ENCODE measurements at places on chromosomes 1 and 21. TPM values are rescaled to one million over a fixed set of nuclear protein-coding genes. Genes with fewer than 3 reads are reported as not detected.

DNA sequence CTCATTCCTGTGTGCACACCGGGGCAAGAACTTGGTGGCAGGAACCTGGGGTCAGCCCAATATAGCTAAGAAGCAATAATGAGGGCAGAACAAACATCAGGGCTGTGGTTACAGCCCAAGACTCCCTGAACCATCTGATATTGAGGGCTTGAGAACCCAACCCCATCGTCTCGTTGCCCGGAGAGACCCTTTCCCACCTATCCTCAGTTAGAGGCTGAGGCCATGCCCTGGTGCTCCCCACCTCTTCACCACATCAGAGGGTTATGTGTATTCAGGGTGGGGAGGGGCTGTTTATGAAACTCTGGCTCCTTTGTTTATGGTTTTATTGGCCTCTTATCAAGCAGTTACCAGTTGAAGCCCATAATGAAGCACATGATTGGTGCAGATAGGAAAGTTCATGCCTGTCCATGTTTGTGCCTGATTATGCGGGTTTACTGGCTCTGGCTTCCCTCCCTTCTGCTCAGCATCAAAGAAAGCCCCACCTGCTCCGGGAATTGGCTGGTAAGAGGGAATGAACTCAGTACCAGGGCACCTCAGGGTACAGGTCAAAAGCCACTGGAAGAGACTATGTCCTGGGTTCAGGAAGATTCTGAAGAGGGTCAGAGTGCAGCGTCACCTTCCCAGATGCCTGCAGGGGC is 14.5 kb downstream of the NUAK2 start:
- no peaks in the 10 kb centered on the region for H3K36me3 ChIP-seq
- H3K27ac ChIP-seq: no peak overlapping the region
- H3K4me3 ChIP-seq: no peak overlapping the region
- DNase-seq: no peak
- no peaks in the 10 kb centered on the region for H3K27me3 ChIP-seq

GRCh38 chr1:180183426-180183825 is 28.8 kb downstream of the QSOX1 start:
- H3K36me3 ChIP-seq: peaks cover 27% of the 10 kb centered on the region
- DNase-seq: no peak

DNA sequence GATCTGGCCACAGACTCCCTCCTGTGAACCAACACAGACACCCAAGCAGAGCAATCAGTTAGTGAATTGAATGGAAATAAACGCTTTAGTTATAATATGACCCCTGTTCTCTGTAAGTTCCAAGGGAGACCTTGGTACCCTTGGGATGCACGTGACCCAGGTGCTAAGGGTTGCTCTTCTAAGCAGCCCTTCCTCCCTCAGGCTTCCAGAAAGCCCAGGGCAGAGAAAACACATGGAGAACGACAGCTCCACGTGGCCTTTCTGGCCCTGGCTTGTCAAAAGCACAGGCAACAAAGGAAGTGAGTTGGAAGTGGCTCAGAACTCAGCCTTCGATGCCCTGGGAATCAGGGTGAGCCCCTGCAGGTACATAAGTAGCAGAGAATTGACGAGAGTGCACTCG is 57.4 kb downstream of the LACTBL1 start:
- no peaks in the 10 kb centered on the region for H3K27me3 ChIP-seq
- no peaks in the 10 kb centered on the region for H3K36me3 ChIP-seq
- H3K4me3 ChIP-seq: no peak overlapping the region
- no peak for DNase-seq

DNA sequence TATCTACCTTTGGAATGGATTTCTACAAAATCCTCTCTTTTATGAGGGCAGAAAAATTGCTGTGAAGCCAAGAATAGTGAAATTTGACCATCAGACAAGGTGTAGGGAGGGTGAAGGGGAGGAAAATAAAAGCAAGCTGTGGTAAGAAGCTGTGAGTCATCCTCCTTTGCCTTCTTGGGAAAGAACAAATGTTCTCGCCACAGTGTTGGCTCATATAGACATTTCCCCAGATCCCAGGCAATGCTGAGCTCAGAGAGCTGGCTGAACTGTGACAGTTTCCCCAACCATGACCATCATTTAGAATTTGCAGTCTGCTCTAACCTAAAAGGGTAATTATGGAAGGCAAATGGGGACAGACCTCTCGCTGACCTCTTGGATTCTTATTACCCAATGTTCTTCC is 235.4 kb downstream of the PBX1 start:
- peaks cover 43% of the 10 kb centered on the region for H3K4me1 ChIP-seq
- H3K36me3 ChIP-seq: no peaks in the 10 kb centered on the region
- DNase-seq: no peak
- peak overlapping the region; percentile 67 for H3K27ac ChIP-seq

- H3K4me1 ChIP-seq: no peaks in the 10 kb centered on the region
- DNase-seq: no peak
- H3K36me3 ChIP-seq: no peaks in the 10 kb centered on the region
- H3K4me3 ChIP-seq: no peak overlapping the region
- H3K27ac ChIP-seq: no peak overlapping the region
Measured at GRCh38 chr1:54810153-54810942, 9.2 kb upstream of the TTC22 start.

DNA sequence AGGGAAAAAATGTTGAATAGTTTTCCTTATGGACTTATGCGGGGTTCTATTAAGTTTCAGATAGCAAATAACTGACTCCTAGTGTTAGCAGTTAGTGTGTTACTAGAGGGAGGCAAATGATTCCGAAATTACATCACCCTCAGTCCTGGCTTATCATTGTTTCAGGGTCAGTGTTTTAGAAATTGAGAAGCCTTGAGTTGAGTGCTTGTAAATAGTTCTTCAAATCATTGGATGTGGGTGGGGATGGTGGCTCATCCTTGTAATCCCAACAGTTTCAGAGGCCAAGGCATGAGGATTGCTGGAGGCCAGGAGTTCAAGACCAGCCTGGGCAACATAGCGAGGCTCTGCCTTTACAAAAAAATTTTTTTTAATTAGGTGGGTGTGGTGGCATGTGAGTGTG is 21.3 kb downstream of the SOAT1 start:
- H3K4me3 ChIP-seq: no peak overlapping the region
- no peaks in the 10 kb centered on the region for H3K36me3 ChIP-seq
- no peak overlapping the region for H3K27ac ChIP-seq
- DNase-seq: no peak

- no peaks in the 10 kb centered on the region for H3K4me1 ChIP-seq
- peaks cover 74% of the 10 kb centered on the region for H3K36me3 ChIP-seq
- DNase-seq: no peak
- no peak overlapping the region for H3K4me3 ChIP-seq
- H3K27me3 ChIP-seq: no peaks in the 10 kb centered on the region
Measured at GRCh38 chr1:203703586-203703985, 61.4 kb upstream of the LAX1 start.

DNA sequence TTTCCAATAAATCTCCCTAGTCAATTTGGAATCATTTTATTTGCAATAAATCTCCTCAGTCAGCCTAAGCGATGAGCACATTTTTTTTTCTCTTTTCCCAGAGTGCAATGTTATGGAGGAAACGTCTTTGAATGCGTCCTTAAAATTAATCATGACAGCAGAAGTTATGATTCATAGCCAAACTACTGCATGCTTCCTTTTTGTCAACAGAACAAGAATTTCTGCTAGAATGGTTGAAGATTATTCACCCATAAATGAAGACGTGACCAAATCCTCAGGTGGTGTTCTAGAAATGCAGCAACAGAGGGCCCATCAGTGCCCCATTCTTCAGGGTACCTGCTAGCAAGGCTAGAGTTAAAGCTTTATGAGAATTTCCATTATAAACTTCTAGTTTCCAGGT is 407.9 kb upstream of the PKN2 start:
- H3K4me1 ChIP-seq: no peaks in the 10 kb centered on the region
- H3K4me3 ChIP-seq: no peak overlapping the region
- H3K27me3 ChIP-seq: no peaks in the 10 kb centered on the region
- no peaks in the 10 kb centered on the region for H3K36me3 ChIP-seq
- H3K27ac ChIP-seq: no peak overlapping the region

DNA sequence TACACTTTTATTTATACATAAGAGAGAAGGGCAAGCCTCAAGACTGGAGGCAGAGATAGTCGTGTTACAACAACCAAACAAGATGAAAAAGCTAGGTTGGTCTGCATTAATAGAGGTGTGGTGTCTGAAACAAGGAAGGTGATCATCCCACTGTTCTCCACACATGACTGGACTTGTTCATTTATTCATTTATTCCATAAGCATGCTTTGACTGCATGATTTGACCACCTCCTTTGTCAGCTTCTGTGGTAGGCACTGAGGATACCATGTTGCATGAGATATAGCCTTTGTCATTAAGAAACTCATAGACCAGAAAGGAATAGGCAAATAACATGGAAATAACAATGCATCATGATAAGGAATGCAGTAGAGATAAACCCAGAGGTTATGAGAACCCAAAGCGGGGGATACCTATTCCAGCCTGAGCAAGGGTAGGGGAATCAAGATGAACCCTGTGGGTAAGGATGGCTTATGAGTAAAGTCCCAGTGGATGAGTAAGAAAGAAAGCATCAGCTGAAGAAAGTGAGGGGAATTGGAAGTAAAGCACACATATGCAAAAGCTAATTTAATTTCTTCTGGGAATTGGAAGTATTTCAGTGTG is 173.7 kb upstream of the FGGY start:
- H3K4me3 ChIP-seq: no peak overlapping the region
- no peak for DNase-seq
- H3K4me1 ChIP-seq: peaks cover 3% of the 10 kb centered on the region
- no peaks in the 10 kb centered on the region for H3K27me3 ChIP-seq
- H3K36me3 ChIP-seq: no peaks in the 10 kb centered on the region

DNA sequence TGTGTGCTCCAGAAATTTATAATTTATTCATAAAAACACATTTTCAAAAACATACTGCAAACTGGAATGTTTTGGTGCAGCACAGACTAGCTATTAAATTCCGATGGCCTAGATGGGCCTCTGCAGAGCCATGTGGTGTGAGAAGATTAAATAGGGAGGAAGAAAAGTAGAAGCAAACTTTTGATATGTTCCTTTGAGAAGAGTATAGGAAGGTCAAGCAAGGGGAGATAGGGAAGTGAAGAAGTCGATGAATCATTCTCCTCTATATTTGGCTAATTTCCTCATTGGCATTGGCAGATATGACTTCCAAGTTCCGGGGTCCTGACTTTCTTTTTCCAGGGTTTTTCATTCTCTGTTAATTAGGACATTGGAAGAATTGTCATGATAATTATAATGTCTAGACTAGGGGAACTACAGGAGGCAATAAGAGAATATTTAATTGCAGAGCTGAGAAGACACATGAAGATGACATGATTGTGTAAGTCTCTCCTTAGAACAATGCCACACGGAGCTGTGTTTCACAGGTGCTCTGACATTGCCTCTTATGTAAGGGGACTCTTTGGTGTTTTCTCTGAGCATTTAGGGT is 19.3 kb upstream of the ZNF326 start:
- H3K4me3 ChIP-seq: no peak overlapping the region
- H3K4me1 ChIP-seq: no peaks in the 10 kb centered on the region
- no peak overlapping the region for H3K27ac ChIP-seq
- no peaks in the 10 kb centered on the region for H3K36me3 ChIP-seq
- H3K27me3 ChIP-seq: no peaks in the 10 kb centered on the region

DNA sequence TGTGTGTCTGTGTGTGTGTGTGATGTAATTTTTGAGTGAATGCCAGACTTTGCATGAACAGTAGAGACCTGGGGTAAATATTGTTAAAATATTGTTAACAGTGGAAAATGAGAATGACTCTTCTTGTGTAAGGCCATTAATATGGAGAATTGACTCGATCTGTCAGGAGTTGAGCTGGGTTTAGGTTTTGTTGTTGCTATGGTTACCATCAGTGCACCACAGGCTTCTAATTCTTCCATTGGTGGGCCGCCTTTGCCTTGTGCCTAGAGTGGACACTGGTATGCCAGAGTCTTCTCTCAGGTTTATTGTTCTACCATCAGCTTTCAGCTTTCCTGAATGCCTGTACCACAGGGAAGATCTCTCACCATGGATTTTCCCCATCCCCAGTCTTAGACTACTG is 10.0 kb upstream of the NHLH2 start:
- no peak overlapping the region for H3K4me3 ChIP-seq
- no peaks in the 10 kb centered on the region for H3K36me3 ChIP-seq

GRCh38 chr1:210412240-210412639 is 83.5 kb downstream of the HHAT start:
- H3K4me3 ChIP-seq: no peak overlapping the region
- DNase-seq: no peak
- H3K27me3 ChIP-seq: no peaks in the 10 kb centered on the region
- no peaks in the 10 kb centered on the region for H3K4me1 ChIP-seq
- no peak overlapping the region for H3K27ac ChIP-seq

DNA sequence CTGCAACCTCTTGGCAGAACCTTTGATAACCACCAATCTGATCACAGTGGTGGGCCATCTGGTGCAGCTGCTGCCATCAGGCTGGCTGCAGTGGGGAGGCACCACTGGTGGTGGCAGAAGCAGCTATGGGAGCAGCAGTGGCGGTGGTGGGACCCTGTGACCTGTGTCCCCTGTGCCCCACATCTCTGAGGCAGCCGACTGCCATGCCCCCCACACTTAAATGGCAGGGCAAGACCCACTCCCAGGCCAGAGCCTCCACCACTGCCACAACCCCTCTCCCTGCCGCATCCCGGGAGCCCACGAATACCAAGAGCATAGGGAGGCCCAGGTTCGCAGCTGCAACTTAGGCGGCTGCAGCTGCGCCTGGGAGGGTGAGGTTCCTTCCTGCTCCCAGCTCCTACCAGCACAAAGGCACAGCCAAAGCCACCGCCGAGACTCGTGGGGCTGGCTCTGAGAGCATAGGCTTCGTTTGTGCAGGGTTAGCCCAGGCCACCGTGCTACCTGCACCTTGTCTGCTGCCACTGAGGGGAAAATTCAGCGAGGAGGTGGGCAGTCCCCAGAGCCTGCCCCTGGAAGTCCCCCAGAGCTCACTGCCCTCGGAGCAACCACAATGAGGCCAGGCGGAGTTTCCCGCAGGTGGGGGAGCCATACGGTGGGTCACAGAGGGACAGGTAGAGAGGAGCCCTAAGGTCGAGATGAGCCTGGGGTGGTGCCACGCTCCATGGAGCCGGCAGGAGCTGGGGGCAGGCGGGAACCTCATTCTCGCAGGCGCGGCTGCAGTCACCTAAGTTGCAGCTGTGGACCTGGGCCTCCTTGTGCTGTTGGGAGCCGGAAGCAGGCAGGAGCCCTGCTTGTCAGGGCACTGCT is 518.7 kb downstream of the RWDD3 start:
- no peaks in the 10 kb centered on the region for H3K27me3 ChIP-seq
- no peak overlapping the region for H3K4me3 ChIP-seq
- H3K36me3 ChIP-seq: no peaks in the 10 kb centered on the region
- H3K4me1 ChIP-seq: no peaks in the 10 kb centered on the region

DNA sequence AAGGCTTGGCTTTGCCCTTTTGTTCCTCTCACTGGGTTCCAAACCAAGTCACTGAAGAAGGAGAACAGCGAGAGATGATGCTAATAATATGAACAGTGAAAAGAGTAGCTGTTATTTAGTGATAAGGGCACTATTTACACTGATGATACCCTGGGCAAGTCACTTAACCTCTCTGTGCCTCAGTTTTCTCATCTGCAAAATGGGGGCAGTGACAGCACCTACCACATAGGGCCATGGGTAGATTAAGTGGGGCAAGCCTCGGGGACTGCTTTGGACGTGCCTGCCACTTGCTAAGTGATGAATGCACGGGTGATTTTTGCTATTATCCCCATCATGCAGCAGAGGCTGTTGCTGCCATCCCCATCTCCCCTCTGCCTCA is 9.2 kb downstream of the ATP13A2 start:
- no peak overlapping the region for H3K4me3 ChIP-seq
- H3K27ac ChIP-seq: no peak overlapping the region
- H3K4me1 ChIP-seq: no peaks in the 10 kb centered on the region
- DNase-seq: no peak
- H3K36me3 ChIP-seq: peaks cover 47% of the 10 kb centered on the region

AMY2A gene
- 4.7 TPM for total RNA-seq

TMEM269 gene
- total RNA-seq: 0.35 TPM

TMEM82 gene
- not detected for total RNA-seq

SNX7 gene
- total RNA-seq: 38.6 TPM

AMY1C gene
- not detected for total RNA-seq

GUCA2A gene
- total RNA-seq: not detected

S100A1 gene
- not detected for total RNA-seq
